Retinal pigment epithelial cell (primary cell): ENCODE measurements at places on chromosomes 5 and 9.

DNA sequence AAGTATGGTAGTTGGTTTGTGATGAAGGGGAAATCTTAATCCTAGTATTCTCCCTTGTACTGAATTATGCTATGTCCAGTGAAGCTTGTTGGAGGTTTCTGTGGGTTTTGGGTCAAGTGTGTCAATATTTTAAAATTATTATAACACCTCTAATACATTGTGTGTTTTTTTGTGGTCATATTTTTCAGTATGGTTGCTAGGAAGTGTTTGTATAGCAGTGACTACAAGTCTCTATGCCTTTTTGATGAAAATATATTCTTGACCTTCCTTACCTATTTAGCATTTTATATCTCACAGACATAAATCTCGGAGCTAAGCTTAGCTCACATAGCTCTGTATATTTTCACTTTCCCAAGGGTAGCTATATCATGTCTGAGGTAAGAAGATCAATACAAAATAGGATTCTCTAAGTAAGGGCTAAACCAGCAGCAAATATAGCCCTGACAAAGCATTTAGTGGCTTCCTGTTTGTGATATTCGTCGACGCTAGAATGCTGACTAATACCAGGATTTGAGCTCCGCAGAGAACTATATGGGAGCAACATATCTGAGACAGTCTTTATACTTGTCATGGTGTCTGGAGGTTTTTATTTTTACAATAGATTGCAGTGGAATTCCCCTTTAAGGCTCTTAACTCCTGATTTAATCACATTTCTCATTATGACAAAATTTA, 82.3 kb downstream of the MACIR start:
- DNase-seq, result no peak

DNA sequence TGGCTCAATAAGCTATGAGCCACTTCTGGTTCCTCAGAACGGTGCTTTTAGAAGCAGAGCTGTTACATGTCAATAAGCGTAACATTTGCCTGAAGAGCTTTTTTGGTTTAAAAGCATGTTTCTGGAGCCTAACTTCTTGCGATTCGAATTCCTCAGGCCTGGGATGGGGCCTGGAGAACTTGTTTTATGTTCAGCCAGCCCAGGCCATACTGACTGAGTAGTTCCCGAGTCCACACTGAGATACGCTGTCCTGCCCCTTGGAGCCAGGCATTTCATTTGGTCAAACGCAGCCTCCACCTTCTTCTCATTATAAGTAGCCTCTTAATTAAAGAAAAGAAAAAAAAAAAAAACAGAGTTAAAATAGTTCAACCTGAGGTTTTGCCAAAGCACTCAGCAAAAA, 260.6 kb upstream of the ANKRD55 start:
- DNase-seq, result no peak

DNA sequence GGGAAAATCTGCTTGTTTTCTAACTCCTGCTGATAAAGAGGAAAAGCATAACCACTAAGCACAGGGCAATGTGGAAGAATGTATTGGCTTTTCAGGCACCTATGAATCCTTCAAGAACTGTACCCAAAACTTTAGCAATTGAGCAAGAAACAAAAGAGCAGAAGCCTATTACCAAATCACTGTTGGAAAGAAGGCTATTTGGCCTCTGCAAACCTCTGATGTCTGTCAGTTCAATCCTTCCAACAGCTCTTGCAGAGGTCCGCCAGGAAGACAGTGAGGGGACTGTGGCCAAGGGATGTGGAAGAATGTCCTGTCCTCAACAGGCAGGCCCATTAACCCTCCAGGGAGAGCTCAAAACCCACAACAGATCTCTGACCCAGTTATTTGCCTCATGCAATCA, 328.6 kb downstream of the ENC1 start:
- DNase-seq, result no peak

DNA sequence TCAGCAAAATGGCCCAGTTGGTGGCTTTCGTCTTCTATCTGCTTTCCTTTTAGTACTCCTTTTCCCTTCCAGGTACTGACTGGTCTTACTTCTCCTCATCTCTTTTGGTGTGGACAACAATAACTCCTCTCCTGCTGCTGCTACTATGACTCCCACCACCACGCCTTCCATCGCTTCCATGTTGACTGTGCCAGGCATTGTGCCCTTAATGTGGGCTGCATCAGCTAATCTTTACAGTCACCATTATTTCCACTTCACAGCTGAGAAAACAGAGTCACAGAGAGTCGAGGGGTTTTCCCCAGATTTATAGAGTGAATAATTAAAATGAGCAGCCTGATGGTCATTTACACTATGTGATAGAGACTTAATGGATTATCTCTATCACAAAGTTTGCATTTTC, 184.9 kb upstream of the IL12B start:
- no peak for DNase-seq

DNA sequence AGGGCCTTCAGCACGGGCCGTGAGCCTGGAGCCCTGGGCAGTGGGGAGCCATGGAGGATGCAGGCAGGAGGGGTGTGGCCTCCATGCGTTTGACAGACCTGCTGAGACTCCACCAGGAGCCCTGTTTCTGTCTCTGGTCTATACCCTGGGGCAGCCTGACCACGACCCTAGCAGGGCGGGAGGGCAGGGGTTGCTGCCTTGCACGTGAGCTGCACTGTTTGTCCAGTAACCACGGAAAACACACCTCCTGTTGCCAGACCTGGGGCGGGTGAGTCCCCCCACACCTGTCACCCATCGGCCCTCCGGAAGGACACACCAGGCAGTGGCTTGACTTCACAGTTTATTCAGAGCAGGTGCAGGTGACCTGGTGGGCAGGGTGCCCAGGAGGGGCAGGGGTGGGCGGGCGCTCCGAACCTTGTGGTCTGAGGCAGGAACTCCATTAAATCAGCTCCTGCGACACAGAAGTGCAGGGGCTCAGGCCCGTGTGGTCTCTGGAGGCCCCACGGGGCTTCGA, 3.9 kb downstream of the LCN8 start:
- DNase-seq, result no peak

DNA sequence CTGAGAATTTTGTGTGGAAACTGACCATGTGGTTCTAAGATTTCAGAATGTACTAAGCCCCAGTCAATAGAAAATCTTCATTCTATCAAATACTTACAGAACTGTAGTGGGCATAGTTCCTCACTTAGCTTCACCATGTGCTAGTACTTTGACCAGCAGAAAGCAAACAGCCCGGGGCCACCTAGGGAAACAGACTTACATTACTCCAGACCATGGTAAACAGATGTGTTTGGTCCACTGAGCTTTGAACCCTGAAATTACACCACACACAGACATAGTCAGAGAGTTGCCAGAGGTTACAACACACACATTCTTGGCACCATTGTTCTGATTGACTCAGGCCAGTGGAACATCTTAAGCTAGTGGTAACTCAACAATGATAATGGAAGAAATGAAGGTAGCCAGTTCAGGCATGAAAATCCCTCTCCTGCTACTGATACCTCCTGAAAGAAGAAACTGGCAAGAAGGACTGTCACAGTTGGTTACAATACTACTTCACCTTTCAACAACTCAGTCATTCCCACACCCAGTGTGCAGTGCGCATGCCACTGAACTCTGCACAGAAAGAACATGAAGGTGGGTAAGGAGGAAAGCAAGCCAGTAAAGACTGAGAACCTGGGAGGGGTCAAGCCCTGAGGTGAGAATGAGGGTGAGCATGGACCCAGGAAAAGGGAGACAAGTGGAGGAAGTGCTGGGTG, 18.7 kb upstream of the LECT2 start:
- DNase-seq, result no peak

DNA sequence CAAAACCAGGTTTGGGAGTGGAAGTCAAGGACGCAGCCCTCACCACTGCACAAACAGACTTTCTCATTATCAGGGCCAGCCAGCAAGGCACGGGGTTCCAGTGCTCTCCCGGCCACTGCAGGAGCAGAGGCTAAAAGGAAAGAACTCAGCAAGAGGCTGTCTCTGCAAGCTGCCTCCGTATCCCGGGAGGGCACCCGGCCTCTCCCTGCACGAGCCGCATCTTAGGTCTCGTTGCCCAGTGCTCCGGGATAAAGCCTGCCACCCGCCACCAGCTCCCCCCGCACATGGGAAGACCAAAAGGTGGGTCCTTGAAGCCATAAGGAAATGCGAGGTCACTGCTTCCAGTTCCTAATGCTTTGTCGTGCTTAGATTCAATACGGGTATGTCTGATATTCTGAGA, 117.2 kb upstream of the SARDH start:
- DNase-seq, result no peak

DNA sequence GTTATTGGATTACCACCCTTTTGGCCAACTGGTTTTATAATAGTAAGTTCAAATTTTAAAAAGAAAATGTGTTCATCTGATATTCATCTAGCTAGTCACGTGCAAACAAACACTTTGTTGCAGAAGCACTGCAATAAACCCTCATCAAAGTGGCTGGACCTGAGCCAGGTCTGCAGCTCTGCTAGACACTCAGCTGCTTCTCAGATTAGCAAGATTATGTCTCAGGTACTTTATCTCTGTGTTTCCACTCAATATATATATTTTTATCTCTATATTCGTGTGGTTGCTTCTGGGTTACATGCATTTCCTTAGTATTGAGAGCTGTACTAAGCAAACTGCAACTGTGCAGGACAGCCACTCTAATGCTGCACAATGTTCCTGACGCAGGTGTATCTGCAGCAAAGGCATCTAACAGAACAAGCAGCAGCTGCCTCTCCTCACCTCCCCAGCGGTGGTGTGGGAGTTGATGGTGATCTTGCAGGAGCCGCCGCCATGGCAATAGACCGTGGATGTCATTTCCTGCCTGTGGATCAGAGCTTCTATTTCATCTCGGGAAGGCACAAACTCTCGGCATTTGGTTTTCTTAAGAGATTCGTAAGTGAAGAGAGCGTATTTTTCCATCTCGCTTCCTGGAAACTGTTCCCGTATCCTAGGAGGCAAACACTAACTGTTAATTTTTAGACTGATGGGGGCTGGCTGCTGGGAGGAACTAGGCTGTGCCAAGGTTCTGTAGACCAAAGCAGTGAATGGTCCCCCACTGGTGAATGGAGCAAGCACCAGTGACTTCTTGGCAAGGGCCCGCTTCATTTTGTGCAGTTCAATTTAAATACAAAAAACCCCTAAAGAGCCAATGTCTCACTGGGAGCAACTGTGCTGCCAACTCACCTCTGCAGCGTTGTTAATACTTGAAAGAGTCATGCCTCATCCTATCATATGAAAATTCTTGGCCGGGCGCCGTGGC, 56.7 kb upstream of the RETREG1 start:
- DNase-seq, result no peak

DNA sequence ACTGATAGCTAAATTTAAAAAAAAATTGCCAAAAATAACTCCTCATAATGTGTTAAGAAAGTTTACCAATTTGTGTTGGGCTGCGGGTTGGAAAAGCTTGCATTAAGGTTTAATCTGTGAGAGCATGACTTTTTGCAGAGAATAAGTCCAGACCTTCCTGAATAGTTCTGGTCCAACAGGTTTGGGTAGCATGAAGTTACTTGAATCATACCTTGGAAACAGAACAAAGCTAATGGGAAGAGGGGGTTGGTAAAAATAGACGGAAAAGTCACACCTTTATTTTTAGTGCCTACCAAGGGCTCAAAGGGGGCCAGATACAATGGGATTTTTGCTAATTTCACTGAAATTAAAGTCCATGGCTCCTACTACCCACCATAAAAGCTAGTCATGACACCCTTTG, 17.1 kb upstream of the MATR3 start:
- DNase-seq, result no peak

DNA sequence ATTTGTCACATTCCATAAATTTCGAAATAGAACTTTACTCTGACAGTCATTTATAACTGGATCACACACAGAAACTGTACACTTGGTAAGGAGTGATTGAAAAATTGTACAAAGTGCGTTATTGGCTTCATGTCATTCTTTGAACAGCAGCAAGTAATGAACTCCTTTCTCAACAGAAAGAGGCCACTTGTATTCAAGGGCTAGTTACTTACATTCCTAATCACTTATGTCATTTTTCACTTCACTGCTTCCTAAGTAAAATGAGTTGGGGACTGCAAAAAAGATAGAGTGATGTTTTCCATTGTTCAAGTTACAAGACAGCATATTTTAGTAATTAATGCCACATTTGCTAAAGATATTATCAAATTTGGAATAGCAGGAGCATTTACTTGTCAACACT, 893.2 kb downstream of the DTWD2 start:
- DNase-seq, result peak; percentile 34
